ENCODE measurements at places on chromosomes 3 and 15.

- no peaks in the 10 kb centered on the region for H3K27me3 ChIP-seq
- H3K27ac ChIP-seq = no peak overlapping the region
- H3K4me3 ChIP-seq = no peak overlapping the region
- H3K36me3 ChIP-seq = no peaks in the 10 kb centered on the region
- peaks cover 57% of the 10 kb centered on the region for H3K4me1 ChIP-seq
These were observed 43.2 kb downstream of the CRTC3 start for GRCh38 chr15:90572893-90573292.

DNA sequence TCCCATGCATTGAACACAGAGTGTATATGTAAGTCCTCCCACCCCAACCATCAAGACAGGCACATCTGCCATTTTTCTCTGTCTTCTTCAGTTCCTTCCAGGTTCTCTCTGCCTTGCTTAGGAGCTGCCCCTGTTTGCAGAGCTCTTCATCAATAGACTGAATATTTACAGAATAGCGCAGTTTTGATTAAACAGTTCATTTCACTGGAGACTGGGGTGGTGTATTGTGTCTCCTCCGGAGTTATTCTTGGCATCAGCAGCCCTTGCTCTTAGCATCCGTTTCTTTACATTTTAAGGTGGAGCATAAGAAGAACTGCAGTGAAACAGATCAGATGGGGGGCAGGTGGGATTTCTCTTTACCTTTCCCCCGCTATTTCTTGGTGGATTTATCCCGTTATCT is 87.7 kb downstream of the LIPC start:
- no peaks in the 10 kb centered on the region for H3K36me3 ChIP-seq
- no peaks in the 10 kb centered on the region for H3K27me3 ChIP-seq
- H3K4me1 ChIP-seq = peaks cover 52% of the 10 kb centered on the region
- DNase-seq = no peak

DNA sequence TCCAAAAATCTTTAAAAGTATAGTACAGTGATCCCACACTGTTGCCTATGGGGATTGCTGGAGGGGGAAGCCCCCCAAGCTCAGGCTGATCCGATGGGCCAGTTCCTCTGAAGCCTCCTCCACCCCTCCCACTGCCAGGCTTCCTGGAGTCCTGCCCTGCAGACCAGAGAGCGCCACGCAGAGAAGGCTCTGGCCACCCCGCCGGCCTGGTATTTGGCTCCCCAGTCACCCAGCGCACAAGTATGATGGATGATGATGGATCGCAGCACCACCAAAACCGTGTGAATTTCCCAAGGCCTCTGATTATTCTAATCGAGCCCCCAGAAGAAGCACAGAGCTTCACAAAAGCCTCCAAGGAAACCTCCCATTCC is 259.0 kb downstream of the MECOM start:
- H3K27ac ChIP-seq = no peak overlapping the region
- H3K36me3 ChIP-seq = no peaks in the 10 kb centered on the region
- H3K4me1 ChIP-seq = no peaks in the 10 kb centered on the region
- DNase-seq = no peak

DNA sequence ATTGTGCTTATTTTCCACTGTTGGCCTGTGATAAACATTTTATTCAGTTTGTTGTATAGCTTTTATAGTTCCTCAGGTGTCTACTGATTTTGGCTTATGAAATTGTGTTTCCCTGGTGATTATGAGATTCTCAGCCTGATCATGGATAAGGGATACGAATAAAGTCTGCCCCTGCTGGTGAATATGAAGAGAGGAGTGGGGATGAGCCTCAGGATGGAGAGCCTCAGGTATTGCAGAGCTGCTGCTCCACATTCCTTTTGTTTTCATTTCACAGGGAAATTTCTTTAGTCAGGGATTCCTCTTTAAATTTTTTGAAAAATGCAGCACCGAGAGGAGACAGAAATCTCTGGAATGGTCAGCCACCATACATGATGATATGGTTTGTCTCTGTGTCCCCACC is 14.7 kb upstream of the RAB6B start:
- H3K4me3 ChIP-seq = no peak overlapping the region
- no peak overlapping the region for H3K27ac ChIP-seq
- H3K4me1 ChIP-seq = no peaks in the 10 kb centered on the region
- no peak for DNase-seq
- H3K36me3 ChIP-seq = no peaks in the 10 kb centered on the region

- H3K4me3 ChIP-seq = no peak overlapping the region
- no peak for DNase-seq
- no peaks in the 10 kb centered on the region for H3K27me3 ChIP-seq
- no peak overlapping the region for H3K27ac ChIP-seq
- no peaks in the 10 kb centered on the region for H3K36me3 ChIP-seq
These were observed 155.4 kb upstream of the TPM1 start for GRCh38 chr15:62887113-62887570.

- no peaks in the 10 kb centered on the region for H3K4me1 ChIP-seq
- no peaks in the 10 kb centered on the region for H3K27me3 ChIP-seq
- H3K4me3 ChIP-seq = no peak overlapping the region
- no peaks in the 10 kb centered on the region for H3K36me3 ChIP-seq
- H3K27ac ChIP-seq = no peak overlapping the region
These were observed 86.5 kb downstream of the IGSF11 start for GRCh38 chr3:118948146-118948545.

DNA sequence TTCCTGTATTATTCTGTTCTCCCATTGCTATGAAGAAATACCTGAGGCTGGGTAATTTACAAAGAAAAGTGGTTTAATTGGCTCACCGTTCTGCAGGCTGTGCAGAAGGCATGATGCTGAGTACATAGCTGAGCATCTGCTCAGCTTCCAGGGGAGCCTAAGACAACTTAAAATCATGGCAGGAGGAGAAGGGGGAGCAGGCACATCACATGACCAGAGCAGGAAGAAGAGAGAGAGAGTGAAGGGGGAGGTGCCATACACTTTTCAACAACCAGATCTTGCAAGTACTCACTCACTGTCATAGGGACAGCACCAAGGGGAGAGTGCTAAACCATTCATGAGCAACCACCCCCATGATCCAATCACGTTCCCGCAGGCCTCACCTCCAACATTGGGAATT is 184.4 kb downstream of the GOLGA8K start:
- H3K4me1 ChIP-seq = no peaks in the 10 kb centered on the region
- H3K4me3 ChIP-seq = no peak overlapping the region
- no peak overlapping the region for H3K27ac ChIP-seq
- no peak for DNase-seq

GRCh38 chr3:94927175-94927574 is 864.3 kb downstream of the NSUN3 start:
- H3K4me3 ChIP-seq = no peak overlapping the region
- no peak for DNase-seq
- no peak overlapping the region for H3K27ac ChIP-seq
- H3K27me3 ChIP-seq = no peaks in the 10 kb centered on the region

GRCh38 chr3:11050666-11051323 is 58.2 kb downstream of the SLC6A1 start:
- no peaks in the 10 kb centered on the region for H3K36me3 ChIP-seq
- no peak for DNase-seq
- no peak overlapping the region for H3K27ac ChIP-seq
- H3K4me3 ChIP-seq = no peak overlapping the region

DNA sequence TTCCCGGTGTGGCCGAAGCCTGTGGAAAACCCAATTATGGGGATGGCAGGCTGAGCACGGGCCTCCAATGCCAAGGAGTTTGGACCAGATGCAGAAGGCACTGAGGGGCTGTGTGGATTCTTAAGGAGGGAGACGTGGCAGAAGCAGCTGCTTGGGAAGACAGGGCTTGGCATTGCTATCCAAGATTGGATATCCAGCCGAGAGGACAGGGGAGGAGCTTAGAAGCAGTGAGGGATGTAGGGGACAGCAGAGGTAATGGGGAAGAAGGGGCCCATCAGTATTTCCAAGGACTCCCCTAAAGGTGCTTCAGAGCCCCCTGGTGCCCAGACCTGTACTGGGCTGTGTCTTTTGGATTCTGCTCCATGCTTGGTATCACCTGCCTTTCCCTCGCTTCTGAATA is 112.8 kb upstream of the TLE3 start:
- H3K27me3 ChIP-seq = no peaks in the 10 kb centered on the region
- DNase-seq = no peak
- no peak overlapping the region for H3K27ac ChIP-seq
- H3K36me3 ChIP-seq = no peaks in the 10 kb centered on the region
- H3K4me1 ChIP-seq = no peaks in the 10 kb centered on the region
- H3K4me3 ChIP-seq = no peak overlapping the region

Measured in natural killer cell (primary cell).